ENCODE measurements at places on chromosomes 1 and 21.
A peak's percentile ranks its signal among the peaks of the same experiment; 100 is the strongest.

DNA sequence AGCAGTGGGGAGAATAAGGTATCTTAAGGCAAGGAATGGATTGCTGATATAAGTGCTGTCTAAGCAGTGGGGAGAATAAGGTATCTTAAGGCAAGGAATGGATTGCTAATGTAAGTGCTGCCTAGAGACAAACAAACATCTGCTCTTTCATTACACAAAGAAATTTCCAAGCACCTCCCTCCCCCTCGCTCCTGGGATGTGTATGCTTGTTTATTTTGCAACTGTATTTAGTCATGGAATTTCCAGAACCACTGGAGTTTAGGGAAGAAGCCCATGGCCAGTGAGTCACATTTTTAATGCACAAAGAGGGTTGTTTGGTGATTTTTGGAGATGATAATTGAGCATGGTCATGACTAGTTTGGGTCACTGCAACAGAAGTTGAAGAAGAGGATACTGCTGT lies 21.5 kb downstream of the PDPN start:
- DNase-seq = no peak

DNA sequence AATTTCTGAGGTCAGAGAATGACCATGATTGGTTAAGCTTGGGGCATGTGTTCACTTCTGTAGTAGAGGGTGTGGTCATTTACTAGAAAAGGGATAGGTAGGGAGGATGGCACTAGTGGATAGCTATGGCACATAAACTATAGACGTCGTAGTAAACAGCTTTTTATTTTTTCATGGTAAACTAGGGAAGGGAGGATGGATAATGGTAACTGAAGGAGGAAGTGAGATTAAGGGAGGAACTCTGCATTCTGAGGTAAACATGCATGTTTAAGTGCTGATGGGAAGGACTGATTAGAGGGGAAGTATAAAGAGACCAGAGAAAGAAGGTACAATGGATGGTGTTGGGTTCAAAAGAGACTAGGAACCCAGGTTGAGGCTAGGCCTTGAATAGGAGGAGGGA lies 26.9 kb downstream of the PTGS2 start:
- no peak for DNase-seq

DNA sequence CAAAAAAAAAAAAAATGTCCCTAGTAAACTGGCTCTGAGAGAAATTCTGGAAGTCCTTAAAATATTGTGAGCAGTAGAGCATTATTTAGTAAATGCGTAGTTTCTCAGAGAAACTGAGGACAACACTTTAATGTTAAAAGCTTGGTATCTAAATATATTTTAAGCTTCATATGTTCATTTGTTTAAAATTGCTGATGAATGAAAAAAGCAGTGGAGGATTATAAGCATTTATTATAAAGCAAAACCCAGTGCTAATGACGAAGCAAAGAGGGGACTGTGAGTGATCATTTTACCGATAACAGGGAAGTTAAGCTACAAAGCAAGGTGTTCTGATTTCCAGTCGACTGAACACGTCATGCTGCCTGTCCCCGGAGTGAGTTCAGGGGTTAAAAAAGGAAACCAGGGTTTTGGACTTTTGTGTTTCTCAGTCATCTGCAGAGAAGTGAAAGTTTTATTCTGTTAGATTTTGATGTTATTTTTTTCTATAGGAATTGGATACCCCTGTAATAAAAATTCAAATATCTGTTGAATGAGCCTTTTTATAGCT lies 64.5 kb upstream of the SCCPDH start:
- no peak for DNase-seq

DNA sequence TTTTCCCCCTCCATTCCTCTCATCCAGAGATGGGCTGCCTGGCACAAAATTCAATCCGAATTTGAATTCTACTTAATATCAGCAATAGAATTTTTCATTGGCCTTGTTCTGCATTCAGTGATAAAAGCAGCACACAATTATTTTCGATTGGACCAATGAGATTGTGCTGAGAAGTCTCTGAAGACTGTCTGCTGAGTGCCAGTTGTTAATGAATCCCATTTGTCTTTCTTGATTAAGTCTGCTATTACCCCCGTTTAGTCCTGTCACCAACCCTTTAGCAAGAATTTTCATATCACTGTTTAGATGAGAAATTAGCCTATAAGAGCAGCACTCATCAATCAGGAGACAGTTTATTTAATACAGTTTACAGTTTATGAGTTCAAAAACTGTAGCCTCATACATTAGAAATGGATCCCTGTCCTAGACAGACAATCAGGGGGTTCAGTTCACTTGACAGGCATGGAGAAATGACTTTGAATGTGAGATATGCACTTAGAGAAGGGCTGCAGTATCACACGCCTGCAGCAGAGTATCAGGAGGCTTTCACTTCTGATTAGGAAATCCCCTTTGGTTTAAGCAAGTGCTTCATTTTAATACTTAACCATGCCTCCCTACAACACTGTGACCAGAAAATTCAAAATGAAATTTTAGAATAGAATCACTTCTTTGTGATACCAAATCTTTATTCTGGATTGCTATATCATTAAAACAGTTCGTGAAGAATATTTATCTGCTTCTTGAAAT lies 304.7 kb upstream of the PTBP2 start:
- DNase-seq = no peak

DNA sequence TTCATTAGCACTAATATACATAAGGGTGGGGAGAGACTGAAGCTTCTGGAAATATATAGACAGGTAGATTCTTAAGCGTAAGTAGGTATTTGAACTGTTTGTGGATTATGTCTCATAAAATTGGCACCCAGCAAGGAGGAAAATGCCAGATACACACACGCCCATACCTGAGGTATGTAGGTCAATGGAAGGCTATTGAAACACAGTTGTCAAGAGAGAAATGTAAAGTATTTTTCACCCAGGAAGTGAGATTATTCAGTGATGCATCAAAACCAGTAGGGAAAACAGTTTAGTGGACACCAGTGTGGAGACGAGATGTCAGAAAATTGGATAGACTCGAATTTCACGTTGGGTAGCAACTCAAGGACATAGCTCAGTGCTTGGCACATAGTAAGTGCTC lies 4.7 kb upstream of the RSPH1 start:
- no peak for DNase-seq

DNA sequence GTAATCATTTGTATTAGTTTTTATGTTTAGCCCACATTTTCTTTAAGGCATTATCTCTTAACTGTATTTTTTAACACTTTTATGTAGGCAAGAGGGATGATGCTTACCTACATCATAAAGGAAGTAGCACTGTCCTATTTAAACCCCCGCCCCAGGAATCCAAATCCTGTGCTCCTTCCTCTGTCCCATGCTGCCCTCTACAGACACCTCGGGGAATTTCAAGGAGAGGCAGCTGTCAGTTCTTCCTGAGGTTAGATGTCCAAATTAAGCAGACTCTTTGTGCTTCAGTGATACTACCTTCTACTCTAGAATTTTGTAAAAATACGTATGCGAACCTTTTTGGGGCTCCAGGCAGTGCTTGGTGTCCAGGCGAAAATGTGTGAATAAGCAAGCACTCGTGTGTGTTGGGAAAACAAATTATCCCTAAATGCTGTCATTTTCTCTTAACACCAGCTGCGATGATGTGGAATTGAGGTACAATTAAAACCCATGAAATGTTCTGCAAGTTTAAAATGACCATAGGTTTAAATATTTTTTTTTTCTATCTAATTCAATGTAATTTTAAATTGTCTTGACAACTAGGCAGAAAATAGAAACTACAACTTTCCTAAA lies 19.2 kb downstream of the CRCT1 start:
- peak; percentile 64 for DNase-seq

- DNase-seq = no peak
These were observed 70.0 kb downstream of the HMCN1 start for GRCh38 chr1:185804206-185804605.

DNA sequence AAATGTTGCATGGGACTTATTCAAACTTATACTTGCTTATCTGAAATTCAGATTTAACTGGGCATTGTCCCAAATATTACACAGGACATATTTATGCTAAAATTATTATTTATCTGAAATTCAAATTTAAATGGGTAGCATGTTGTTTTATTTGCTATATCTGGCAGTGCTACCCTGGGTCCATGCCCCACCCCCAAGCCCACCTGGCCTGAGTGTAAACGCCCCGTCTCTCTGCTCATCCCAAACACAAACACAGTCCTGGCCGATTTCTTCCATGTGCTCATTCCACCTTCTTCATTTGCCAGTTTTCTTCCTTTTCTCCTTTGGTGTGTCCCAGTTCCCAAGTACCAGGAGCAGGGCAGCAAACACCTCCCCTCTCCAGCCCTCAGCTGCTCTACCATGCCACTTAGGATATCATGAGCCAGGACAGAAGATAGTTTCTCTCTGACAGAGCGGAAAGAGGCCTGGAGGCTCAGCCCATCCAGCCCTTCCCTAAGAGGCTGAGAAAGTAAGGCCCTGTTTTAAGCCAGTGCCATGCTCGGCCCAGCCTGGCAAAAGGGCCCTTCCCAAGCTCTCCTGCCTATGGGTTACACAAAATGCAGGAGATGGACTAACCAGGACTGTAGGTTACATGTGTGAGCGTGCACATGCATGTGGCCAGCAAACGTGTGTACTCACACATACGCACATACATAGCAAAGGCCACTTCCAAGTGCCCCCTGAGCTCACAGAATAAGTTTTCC lies 69.5 kb downstream of the UBE2T start:
- DNase-seq = no peak

- no peak for DNase-seq
These were observed 3.6 kb upstream of the NFIA start for GRCh38 chr1:61078618-61079295.

DNA sequence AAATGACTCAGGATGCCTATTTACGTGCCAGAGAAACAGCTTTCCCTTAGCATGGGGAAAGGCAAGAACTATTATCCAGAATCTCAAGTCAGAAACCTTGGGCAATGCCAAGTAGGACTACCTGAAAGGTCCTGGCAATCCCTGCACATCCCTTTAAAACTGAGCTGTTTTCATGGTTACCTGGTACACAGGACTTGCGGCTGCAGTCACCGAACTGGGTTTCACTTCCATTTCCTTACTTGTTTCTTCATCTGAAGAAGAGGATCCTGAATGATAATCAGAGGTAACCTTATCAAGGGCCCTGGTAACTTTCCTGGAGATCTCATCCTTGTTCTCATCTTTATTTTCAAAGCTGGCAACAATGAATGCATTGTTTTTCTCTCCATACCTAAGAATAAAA lies 14.3 kb downstream of the BTG3 start:
- DNase-seq = no peak

- DNase-seq = no peak
These were observed 5.3 kb downstream of the LUZP1 start for GRCh38 chr1:23163395-23163794.

- DNase-seq = no peak
These were observed 46.9 kb downstream of the CR1L start for GRCh38 chr1:207691841-207692240.

DNA sequence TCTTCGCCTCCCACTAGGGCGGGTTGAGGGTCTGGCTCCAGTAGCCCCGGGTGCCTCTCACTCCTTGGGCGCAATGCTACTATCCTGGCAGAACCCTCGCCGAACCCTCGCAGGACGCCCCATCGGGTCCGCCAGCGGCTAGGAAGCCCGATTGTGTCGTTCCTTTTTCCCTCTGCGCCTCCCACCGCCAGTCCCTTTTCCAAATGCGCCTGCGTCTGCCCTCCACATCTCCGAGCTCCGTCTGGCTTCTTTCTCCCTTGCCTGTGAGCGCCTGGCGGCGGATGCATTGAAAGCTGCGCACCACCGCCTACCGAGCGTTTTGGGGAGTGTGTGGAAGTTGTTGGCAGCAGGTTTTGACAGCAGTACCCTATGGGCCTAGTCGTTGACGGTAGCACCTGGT lies 1.0 kb upstream of the DIRAS3 start:
- peak; percentile 44 for DNase-seq

DNA sequence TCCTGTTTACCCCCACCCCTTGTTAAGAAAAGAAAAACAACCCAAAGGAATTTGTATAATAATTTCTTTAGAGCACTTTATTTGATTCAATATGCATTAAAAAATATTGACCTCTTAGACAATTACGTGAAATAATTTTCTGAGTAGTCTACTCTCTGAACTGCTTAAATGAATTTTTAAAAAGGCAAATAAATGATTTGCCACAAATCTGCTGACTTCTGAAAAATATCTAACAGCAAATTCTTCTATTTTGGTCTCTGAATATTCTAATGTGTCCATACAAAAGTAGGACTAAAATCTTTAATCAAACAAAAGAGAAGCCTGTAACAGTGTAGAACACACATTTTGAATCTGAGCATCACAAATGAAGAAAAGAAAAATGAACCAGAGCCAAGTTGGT lies 115.1 kb downstream of the TRIM33 start:
- DNase-seq = no peak

- DNase-seq = no peak
These were observed 47.3 kb upstream of the SSBP3 start for GRCh38 chr1:54453509-54453908.

GRCh38 chr1:59071289-59071688 lies 225.6 kb upstream of the FGGY start:
- no peak for DNase-seq

DNA sequence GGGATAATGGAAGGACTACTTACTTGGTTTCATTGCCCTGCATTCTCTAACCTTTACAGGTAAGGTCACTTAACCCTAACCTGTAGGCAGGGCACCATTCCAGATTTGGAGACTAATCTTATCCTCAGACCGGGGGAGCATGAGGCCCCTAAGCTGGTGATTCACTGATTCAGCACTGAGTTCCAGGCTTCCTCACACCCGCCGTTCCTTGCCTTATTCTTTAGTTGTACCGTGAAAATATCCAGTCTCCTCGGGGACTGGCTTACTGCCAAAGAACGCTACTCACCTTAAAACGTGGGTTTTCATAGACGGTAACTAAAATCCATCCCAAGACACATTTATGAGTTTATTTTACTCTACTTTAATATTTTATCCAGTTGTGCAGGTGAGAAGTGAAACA lies 44.3 kb upstream of the COL24A1 start:
- no peak for DNase-seq

- DNase-seq = no peak
These were observed 14.5 kb downstream of the IFNAR2 start for GRCh38 chr21:33244082-33244778.

- no peak for DNase-seq
These were observed 19.2 kb upstream of the TBX15 start for GRCh38 chr1:119007339-119007669.

GRCh38 chr1:17538010-17538409 lies 1.5 kb upstream of the ARHGEF10L start:
- no peak for DNase-seq

GRCh38 chr21:45487891-45488600 lies 54.2 kb downstream of the SLC19A1 start:
- no peak for DNase-seq

- no peak for DNase-seq
These were observed 5.7 kb downstream of the TGFB2 start for GRCh38 chr1:218350801-218351266.

DNA sequence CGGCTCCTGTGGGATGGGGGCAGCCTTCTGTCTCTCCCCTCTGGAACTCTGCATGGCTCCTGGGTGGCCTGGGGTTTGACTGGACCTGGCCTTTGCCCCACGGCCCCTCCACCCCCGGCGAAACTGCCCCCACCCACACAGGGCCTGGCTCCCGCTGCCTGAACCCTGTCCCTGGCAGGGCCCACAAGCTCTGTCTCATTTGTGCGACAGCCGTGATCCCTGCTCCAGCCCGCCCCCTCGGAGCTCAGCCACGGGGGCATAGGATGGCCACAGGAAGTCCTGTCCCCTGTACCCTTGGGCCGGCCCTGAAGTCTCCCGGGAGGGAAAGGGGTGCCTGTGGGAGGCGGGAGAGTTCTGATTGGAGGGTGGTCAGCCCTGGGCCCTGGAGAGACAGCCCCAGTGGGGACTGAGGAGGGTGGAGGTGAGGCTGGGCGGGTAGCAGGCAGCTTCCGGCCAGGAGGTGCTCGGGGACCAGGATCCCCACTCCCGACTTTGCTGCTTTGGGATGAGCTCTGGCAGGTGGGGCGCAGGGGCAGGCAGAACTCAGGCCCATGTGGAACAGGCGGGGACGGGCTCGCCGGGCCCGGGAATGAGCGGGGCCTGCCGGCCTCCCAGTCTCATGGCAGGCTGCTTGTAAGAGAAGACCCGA lies 45.1 kb downstream of the SLX9 start:
- DNase-seq = peak; percentile 40

All from BE2C (cell line).